ENCODE measurements at places on chromosomes 12 and 14.

GRCh38 chr14:23245282-23245681 is 7.5 kb downstream of the RNF212B start:
- no peak for DNase-seq

DNA sequence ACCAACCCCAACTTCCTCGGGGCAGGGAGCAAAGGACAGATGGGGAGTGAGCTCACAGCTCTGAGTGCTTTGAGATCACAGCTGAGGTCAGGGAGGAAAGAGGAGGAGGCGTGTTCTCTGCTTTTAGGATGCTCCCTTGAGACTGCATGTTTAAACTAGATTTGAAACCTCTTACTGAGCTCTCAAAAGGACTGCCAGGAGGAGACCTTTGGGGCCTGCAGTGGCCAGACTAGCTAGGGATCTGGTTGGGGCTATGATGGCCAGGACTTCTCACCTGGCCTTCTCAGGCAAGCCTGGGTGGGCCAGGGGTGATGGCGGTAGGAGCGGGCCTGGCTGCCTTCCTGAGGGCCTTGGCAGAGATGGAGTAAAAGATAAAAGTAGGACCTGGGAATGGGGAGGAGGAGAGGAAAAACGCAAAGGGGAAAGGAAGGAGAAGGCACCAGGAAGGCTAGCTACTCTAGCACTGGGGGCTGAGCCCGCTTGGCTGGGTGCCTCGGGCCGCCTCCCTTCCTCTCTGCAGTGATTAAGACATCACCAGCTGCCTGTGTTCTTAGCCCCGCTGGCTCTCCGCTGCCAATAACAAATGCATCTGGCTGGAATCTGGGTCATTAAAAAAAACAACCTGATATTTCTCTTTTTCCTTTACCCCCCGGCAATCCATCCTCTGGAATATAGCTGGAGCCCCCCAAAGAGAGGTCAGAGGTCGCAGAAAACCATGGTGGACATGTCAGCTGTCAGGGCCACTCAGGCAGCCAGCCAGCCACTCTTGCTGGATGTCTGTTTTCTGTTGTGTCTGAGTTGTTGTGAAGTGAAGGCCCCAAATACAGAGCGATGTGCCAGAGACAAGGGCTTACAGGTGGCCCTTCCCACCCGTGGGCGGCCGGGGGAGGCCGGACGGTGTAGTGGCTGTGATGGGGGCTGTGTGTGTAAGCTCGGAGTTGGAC is 141.3 kb downstream of the TSPAN9 start:
- no peak for DNase-seq

GRCh38 chr12:111600205-111600642 is 1.1 kb upstream of the ATXN2 start:
- no peak for DNase-seq

DNA sequence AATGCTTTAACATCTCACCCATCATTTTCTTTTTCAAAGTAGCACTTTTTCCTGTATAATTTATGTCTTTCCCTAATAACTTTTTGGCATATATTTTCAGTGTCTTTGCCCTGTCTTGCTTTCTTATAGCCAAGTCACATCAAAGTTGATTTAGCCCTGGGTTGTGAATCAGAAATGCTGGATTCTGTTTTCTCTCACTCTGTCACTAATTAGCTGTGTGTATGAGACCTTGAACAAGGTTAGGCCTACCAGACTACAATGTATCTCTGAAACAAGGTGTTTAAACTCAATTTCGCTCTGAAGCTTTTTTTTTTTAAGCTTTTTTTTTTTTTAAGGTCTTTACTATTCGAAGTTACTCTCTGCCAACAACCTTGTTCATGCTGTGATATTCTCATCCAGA is 25.7 kb downstream of the CNOT2 start:
- no peak for DNase-seq

GRCh38 chr12:27013611-27014084 is 536 bp downstream of the TM7SF3 start:
- DNase-seq, result peak; percentile 27

GRCh38 chr14:24187539-24187915 is 1.1 kb downstream of the IPO4 start:
- no peak for DNase-seq

GRCh38 chr12:1851151-1851701 is 30.9 kb downstream of the LRTM2 start:
- DNase-seq, result no peak

GRCh38 chr14:57171363-57171762 is 97.3 kb downstream of the EXOC5 start:
- DNase-seq, result no peak

GRCh38 chr14:74237441-74237840 is 1.8 kb upstream of the VSX2 start:
- DNase-seq, result no peak

DNA sequence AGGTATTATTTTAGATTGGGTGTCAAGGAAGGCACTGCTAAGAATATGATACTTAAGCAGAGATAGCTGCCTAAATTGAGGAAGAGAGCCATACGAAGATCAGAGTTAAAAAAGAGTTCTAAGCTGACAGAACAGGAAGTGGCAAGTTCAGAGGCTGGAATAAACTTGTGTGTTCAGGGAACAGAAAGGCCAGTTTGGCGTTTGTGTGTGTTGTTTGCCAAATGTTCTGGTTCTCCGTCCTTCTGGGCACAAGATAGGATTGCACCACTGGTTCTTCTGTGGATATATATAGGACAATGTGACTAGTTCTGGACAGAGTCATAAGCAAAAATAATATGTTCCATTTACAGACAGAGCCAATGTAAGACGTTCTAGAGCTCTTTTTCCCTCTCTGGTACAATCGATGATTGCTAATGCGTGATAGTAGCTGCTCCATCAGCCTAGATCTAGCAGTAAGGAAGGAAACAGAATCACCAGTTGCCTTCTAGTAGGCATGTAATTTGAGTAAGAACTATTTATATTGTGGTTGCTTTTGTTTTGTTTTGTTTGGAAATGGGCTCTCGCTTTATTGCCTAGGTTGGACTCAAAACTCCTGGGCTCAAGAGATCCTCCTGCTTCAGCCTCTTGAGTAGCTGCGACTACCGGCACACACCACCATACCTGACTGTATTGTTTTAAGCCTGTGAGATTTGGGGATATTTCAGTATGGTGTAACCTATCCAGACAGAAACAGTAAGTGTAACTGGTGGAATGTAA is 7.4 kb downstream of the BBS10 start:
- DNase-seq, result no peak

GRCh38 chr14:66696326-66696725 is 188.4 kb downstream of the GPHN start:
- no peak for DNase-seq

DNA sequence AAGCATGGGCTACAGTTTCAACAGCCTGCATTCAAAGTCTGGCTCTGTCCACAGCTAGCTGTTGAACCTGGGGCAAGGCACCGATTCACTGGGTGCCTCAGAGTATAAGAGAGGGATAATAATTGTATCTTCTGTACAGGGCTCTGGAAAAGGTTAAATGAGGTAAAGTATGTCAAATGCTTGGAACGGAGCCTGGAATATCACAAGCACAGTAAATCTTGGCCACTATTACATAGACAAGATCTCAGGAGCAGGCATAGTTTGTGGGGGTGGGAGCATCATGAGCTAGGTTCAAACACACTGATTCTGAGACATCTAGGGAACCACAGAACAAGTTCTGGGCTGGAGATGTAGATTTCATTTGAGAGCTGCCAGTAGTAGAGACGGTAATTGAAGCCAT is 203.7 kb upstream of the NUDT4 start:
- DNase-seq, result no peak

GRCh38 chr14:81991998-81992397 is 458.3 kb upstream of the SEL1L start:
- DNase-seq, result no peak

GRCh38 chr14:29442696-29443095 is 485.0 kb downstream of the PRKD1 start:
- no peak for DNase-seq

GRCh38 chr12:30614031-30614430 is 81.6 kb downstream of the IPO8 start:
- DNase-seq, result no peak

GRCh38 chr12:4289231-4289878 is 15.8 kb downstream of the CCND2 start:
- DNase-seq, result no peak

DNA sequence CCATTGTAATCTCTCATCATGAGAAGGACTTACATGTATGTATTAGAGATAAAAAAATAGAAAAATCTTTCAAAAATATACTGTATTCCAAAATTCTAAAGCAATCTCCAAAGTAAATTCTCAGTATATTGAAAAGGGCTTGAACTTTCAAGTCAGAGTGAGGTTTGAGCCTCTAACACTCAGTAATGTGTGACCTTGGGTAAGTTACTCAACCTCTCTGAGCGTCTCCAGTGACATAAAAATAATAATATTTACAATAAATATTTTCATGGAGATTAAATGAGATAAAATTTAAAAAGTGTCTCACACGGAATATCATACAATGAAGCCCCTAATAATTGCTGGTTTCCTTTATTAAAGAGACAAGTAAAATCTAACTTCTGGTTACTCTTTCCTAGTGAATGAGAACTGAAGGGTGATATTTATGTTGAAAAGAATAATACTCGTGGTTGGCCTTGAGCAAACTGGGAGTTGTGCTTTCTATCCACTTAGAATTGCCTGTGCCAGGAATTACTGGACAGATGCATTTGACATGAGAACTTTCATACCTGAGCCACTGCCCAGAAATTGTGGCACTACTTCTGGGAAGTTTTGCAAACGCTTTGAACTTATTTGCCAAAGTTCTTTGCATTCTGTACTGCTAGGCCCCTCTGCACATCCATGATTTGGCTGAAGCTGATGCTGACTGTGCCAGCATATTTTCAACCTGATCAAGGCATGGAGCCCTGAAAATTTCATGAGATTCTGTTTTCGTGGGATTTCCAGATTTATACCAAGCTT is 933.7 kb downstream of the GALC start:
- DNase-seq, result no peak

- no peak for DNase-seq
Observed at GRCh38 chr12:108241986-108242703, 97.0 kb downstream of the CMKLR1 start.

DNA sequence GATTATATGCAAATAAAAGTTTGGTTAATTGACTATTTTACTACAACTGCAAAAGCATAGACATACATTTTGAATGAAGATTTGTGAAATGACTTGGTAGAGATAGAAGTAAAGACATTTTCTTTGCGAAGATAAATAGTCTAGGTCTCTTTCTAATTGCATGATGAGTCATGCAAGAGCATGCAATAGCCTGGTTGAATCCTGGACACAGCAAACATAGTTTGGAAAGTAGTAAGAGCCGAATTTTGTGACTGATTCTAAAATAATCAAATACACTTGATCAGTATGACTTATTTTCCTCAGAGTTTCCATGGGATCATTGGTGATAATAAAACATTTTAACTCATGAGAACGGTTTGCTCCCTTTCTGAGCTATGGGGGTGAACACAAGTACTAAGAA is 27.7 kb upstream of the CAND1 start:
- no peak for DNase-seq

GRCh38 chr12:16347391-16348298 is at the start of gene MGST1:
TSS of gene MGST1 (plus strand) at chr12:16347645. CDS start at chr12:16354253, 6,608 bp downstream.
- DNase-seq, result peak; percentile 38

GRCh38 chr12:45381351-45381750 is 165.5 kb downstream of the ANO6 start:
- no peak for DNase-seq

GRCh38 chr12:116186482-116187150 is 90.9 kb downstream of the MED13L start:
- DNase-seq, result no peak

DNA sequence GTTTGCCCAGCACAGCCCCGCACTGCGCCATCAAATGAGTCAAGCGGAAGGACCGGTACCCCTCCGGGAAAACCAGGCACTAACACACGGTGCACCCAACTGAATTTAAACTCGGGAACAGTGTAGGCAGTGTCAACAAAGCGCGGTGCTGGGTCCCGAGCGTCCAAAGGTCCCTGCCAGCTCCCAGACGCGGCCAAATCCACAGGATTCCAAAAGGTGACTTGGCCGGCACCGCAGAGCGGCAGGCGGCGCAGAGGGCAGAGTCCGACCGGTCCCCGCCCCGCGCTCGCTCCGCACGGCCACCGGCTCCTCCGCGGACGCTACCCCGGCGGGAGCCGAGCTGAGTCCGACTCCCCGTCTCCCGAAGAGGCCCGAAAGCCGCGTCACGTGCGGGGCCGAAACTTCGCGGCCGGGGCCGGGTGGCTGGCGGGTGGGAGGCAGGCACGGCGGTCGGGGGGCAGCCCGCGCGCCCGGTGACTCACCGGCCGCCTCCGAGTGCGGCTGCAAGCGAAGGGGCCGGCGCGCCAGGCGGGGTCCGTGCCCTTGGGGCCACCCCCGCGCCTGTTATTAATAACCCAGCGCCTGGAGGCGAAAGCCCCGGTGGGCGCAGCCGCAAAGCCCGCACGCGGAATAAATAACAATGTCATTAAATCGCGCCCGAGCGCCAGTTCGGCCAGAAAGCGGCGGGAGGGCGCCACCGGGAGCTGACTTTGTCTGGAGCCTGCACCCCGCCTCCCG is 863 bp downstream of the DENND5B start:
- DNase-seq, result peak; percentile 81

DNA sequence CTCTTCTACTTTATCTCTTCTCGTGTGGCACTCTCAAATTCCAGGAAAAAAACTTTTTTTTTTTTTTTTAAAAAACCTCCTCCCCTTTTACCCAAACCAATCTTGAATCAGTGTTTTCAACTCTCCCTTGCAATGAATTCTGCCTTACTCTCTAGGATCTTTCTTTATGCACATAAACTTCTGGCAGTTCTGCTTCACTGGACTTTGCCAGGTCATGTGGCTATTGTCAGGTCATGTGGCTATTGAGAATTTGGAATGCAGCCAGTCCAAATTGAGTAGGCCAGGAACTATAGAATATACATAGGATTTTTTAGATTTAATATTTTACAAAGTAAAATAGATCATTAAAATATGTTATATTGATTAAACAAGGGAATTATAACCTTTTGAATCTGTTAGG is 218.2 kb downstream of the TMTC3 start:
- DNase-seq, result no peak

DNA sequence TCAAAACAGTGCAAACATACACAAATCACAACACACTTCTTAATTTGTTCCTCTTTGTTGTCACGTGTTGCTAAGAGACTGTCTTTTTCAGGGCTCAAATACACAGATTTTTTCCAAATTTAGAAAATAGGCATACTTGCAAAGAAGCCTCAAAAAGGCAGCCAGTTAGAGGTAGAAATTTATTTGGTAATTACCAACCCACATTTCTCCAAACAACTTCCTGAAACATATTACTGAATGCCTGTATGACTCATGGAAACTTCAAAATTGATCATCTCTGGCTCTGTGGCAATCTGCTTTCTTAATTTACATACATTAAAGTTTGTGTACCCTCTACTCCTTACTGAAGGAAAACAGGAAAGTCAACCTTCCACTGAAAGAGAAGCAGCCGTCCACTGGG is 36.4 kb downstream of the PPM1H start:
- no peak for DNase-seq

GRCh38 chr12:115609347-115609746 is 668.1 kb downstream of the MED13L start:
- DNase-seq, result no peak

DNA sequence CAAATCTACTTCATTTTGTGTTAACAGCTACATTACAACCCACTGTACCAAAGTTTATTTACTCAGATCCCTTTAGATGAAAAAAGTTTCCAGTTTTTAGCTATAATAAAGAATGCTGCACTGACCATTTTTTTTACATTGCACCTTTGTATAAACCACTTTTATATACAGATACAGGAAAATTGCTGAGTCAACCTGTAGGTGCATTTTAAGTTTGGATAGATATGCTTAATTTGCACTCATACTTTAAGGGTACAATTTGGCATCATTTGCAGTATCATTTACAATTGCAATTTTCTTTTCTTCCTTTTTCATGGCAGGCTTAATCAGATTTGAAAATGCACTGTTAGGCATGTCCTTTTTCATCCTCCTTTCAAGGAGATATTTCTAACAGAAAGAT is 257.8 kb upstream of the LMO3 start:
- no peak for DNase-seq
